Activated CD4-positive, alpha-beta T cell treated with anti-CD3 and anti-CD28 coated beads, Interleukin-2, Interleukin-4, amounts not matched to agents 100 ng/mL and 50 ng/mL, durations not matched to agents 16 hours and 8 hours (primary cell): ENCODE measurements at places on chromosomes 12 and 14.

- DNase-seq, result no peak
Measured at GRCh38 chr12:124675881-124676713, 108.7 kb upstream of the NCOR2 start.

DNA sequence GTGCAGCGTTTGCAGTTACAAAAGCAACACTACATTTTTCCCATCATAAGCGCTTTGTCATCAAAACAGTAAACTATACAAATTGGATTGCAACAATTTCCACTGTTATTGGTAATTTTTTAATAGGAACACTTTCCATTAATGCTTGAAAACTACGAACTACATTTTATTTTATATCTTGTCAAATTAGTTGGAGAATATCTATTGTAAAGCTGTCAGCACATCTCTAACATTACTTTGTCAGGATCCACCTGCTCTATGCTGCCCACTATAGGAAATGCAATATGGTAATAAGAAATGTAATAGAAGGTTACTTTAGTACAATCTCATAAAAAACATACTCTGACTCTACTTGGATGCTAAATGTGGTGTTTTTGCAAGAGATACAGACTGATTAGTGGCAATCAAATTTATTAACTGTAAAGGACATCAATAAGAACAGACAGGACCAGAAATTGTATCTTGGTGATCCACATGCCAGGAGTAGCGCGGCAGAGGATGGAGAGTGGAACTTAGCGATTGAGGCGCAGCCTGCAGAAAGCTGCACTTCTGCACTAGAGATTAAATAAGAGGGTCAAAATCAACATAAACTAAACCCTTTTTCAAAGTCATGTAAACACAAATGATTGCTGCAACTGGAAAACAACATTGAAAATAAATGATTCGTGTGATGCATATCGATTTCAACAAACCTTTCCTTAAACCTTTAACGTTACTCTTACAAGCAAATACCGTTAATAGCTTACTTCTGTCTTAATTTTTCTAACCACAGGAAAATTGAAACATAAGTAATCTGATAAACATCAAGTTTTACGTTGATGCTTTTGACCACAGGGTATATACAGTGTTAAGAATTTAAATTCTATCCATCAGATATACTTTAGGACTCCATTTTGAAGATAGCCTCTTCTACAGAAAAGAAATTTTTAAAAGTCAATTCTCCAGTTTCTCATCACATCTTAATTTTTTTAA lies 3.6 kb upstream of the ARID2 start:
- DNase-seq, result peak; percentile 63

DNA sequence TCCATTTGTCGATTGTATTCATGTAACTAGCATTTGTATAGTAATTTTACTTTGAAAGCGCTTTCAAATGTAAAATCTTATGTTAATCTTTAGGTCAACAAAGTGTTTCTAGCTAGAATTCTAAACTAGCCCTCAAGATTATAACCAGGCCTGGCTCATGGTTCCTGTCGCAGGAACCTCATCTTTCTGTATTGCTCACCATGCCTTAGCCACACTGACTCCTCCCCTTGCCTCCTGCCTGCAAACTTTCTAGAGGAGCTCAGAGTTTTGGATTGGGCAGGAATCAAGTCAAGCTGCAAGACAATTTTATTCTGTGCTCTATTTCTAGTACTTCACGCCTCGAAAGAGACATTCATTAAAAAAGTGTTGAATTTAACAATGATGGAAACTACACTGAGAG lies 99.8 kb downstream of the TGFB3 start:
- peak; percentile 27 for DNase-seq

GRCh38 chr12:93468008-93468371 lies 676 bp downstream of the MRPL42 start:
- DNase-seq, result peak; percentile 5

- peak; percentile 19 for DNase-seq
Measured at GRCh38 chr12:43988838-43989560, 153.1 kb downstream of the TMEM117 start.

DNA sequence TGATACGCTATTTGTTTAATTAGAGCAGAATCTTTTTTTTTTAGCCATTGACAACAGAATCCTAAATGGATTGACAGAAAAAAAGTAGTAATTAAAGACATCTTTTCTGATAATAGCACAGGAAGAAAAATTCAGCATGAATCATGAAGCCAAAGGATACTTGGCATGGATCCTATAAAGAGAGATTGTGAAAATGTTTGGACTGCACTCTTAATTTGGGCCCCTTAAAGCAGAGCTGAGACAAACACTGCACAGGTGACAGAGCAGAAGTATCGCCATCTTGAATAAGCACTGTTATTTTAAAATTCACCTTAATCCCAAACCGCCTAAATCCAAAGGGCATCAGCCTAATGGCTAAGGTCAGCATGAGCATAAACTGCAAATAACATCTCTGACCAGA lies 48.8 kb upstream of the SEL1L start:
- no peak for DNase-seq

DNA sequence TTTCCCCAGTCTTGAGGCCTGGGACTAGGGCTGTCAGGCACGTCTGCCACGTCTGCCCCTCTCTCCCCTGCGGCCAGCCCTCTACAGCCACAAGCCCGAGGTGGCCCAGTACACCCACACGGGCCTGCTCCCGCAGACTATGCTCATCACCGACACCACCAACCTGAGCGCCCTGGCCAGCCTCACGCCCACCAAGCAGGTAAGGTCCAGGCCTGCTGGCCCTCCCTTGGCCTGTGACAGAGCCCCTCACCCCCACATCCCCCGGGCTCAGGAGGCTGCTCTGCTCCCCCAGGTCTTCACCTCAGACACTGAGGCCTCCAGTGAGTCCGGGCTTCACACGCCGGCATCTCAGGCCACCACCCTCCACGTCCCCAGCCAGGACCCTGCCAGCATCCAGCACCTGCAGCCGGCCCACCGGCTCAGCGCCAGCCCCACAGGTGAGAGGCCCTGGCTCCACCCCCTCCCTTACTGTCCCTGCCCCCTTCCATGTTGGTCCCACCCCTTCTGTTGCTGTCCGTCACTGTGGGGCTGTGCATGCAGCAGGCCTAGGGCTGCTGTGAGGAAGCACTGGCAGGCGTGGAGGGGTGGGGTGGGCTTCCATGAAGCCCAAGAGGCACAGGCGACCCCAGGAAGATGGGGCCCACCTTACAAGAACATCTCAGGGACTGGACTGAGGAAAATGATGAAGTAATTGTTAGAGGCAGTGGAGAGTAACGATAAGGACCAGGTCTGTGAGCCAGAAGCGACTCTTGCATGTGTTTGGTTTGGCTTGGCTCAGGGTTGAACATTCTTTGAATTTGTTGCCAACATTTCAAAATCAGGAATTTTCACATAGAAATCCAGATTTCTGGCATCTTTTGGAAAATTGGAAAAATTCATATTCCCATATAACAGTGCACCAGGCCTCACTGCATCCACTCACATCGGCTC lies 16.8 kb downstream of the C12orf43 start:
- DNase-seq, result no peak

- DNase-seq, result peak; percentile 82
Measured at GRCh38 chr12:52024845-52025230, 18.1 kb downstream of the TAMALIN start.

DNA sequence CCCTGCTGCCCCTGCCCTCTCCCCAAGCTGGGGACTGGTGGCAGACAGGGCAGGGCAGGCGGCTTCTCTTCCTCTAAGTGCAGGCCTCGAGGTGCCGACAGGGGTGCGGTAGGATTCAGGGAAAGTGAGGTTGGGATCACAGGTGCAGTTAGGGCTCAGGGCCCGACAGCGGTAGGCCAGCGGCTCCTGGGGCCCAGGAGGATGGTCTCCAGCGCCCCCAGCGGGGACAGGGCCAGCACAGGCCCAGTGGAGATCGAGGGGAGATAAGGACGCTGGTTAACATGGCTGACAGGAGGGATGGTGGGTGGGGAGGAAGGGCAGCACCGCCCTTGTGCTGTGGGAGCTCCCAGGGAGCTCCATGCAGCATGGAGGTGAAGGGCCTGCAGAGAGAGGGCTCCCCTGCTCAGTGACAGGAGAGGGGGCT lies 935 bp upstream of the CRIP1 start:
- peak; percentile 47 for DNase-seq

- no peak for DNase-seq
Measured at GRCh38 chr14:90447720-90448497, 51.1 kb downstream of the CALM1 start.

DNA sequence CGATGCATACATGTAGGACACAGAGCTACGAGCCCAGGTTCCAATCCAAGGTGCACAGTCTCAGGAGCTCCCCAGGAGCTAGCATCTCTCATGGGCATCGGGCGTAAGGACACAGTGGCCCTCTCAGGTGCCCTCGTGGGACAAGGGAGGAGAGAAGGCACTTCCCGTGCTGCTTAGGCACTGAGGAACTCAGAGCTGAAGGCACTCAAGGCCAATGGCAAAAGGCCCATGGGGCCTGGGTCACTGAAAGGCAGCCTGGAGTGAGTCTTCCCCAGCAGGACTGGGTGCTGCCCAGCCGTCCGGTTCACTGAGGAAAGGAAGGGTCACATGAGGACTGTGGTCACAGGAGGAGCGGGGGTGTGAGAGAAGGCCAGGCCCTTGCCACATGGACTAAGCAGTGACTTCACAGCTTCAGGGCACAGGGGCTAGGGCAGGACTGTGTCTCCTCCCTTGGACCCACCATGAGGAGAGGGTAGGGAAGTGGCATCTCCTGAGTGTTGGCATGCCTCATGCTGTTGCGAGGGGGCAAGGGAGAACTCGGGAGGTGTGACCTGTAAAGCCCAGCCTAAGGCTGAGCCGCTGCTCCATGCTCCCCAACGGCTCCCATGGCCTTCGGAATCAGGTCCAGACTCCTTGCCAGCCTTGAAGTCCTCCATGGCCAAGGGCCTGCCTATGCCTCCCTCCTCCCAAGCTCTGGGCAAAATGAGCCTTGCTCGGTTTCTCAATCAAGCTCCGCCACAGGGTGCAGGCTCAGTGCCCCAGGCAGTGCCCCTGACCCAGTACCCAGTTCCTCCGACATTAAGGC lies 51.8 kb downstream of the CHGA start:
- no peak for DNase-seq

GRCh38 chr14:105147671-105148603 lies 20.6 kb downstream of the JAG2 start:
- no peak for DNase-seq

- DNase-seq, result no peak
Measured at GRCh38 chr12:62947364-62947763, 12.4 kb upstream of the PPM1H start.

GRCh38 chr14:104102282-104102914 lies 16.9 kb downstream of the ASPG start:
- DNase-seq, result no peak

- DNase-seq, result peak; percentile 47
Measured at GRCh38 chr12:102948941-102949352, 8.5 kb upstream of the ASCL1 start.

DNA sequence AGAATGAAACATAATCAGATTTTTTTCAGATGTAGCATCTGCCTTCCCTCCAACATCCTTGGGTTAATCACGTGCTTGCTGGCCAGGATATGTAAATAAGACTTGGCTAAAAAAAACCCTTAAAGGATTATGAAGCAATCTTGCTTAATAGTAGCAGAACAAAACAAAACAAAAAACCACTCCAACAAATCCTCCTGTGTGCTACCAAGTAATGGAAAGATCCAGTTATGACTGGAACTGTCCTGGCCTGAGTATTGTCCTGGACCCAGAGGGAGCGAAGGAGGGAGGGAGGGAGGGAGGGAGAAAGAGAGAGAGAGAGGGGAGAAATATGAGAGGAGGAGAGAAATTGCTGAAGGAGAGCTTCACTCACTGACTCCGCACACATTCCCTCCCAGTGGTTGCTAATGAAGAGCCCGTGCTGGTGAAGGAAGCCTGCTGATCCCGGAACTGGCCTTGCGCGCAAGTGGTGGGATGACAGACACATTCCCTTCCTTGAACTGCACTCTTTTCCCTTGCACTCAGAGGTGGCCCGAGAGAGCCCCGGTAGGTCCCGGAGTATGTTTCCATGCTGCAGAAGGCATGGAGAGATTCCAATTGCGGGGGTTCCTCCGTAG lies 57.2 kb downstream of the HMGA2 start:
- no peak for DNase-seq

GRCh38 chr12:45893240-45893639 lies 97.1 kb downstream of the SCAF11 start:
- no peak for DNase-seq

DNA sequence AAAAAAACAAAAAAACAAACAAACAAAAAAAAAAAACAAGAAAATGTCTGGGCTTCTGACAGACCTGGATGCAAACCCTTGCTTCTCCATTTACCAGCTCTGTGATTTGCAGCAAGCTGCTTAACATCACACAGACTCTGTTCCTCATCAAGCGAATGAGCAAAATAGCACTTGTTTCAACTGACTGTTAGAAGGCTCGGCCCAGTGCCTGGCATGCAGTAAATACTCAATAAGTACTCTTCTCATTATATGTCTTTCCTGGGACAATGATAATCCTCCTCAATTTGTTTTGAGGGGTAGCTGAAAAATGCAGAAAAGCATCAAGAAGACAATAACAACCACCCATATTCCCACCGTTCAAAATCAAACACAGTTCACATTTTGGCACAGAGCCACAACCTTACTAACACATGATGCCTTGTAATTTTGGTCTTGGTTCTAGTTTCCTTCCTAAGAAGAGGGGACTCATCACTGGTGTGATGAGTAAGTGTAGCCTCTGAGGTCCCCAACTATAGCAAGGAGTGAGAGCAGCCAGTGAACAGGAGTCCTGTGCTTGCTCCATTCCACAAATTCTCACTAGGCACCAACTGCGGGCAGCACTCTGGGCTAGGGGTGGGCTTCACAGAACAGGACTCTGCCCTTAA lies 60.4 kb downstream of the TTC7B start:
- DNase-seq, result no peak

DNA sequence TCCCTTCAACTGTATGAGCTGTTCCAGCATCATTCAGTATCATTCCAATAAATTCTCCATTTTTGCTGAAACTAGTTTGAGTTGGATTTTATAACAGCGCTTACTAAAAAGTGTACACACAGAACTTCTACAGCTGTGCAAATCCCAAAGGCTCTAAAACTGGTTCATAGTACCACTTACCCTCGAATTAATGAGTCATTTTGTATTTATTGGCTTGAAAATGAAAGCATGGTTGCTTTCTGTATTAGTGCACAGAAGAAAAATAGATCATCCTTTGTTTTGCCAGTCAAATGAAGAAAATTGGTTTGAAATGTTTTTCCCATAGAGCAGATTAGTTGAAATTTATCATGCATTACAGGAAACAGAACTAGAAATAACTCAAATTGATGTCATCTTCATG lies 268.3 kb upstream of the CPNE8 start:
- DNase-seq, result peak; percentile 5

DNA sequence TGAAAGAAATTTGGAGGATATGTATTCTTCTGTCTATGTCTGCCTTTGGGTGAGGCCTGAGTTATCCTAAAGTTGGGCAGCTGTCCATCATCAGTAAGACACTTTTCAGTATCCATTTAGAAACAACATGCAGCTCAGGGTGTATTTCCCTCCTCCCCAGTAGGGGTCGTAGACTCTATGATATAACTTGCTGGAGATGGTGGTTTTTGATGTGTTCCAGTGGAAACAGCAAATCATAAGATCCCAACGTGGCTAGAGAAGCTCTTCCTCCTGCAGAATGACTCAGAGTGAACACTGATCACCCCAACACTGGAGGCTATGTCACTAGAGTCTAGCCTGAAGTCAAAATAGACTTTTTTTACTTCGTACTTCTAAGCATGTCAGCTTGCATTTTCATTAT lies 331.6 kb upstream of the STXBP6 start:
- no peak for DNase-seq
